MG63 (cell line): ENCODE measurements at places on chromosomes 16 and 17. TPM values are rescaled to one million over a fixed set of nuclear protein-coding genes. Genes with fewer than 3 reads are reported as not detected.

DNA sequence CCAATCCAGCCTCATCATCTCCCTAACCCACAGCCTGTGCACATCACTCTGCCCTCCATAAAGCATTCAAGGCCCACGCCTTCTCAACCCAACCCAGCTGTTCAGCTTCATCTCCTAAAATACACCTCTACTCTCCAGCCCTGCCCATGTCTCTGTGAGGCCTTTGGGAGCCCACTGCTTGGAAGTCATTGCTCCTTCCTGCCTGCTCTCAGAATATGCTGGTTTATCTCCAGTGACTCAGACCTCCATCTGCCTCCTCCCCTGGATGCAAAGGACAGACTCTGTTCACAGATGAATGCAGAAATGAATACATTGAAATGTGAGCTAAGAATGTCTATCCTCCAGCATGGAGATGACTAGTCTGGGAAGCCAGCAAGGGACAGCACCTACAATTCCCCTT, 19.0 kb downstream of the KCNG4 start:
- no peak for DNase-seq

DNA sequence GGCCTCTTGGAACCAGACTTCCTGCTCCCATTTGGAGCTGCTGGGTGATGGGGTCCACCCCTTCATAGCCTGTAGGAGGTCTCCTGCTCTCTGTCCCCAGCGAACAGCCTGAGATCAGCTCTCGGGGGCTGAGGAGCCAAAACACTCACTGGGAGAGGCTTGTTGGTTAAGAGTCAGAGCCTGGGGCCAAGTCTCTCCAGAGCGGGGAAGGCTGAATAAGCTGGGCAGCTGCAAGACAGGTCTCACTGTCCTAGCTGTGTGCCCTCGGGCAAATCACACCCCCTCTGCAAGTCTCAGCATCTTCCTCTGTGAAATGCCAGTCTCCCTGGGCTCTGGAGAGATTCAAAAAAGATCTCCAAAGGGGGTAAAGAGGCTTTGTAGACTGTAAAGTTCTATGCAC, 174.6 kb downstream of the WSCD1 start:
- DNase-seq, result no peak

DNA sequence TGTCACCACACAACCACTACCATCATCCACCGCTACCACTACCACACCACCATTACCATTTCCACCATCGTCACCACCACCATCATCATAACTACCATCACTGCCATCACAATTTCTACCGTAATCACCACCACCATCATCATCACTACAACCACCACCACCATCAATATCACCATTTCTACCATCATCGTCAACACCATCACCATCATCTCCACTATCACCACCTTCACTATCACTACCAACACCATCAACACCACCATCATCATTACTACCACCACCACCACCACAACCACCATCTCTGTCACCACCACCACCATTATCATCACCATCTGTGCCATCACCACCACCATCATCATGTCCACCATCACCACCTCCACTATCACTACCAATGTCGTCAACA, 524.5 kb upstream of the C16orf82 start:
- no peak for DNase-seq

NKD1 gene
- total RNA-seq, result 0.07 and 0.12 TPM in 2 replicates

GRCh38 chr17:16593356-16594102, 24.5 kb upstream of the ZNF287 start:
- no peak for DNase-seq

CCL4 gene
- not detected in 2 replicates for total RNA-seq

DNA sequence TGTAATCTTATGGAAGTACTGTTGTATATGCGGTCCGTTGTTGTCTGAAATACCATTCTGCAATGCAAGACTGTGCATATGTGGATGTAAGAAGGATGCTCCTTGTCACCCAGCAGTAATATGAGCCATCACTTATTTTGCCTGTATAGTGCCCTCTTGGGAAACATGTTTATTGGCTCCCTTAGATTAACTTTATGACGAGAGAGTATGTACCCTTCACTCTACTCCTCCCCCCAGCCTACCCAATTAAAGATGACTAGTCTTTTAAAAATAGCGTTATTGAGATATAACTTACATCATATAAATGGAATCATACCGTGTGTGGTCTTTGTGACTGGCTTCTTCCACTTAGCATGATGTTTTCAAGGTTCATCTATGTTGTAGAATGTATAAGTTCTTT, 33.6 kb downstream of the FTO start:
- no peak for DNase-seq

GOSR2 gene
- 27.1 and 32.2 TPM in 2 replicates for total RNA-seq

GJD3 gene
- not detected in 2 replicates for total RNA-seq

CES1 gene
- total RNA-seq, result 0.56 TPM in 1 of 2 replicates, not detected in the other

DNA sequence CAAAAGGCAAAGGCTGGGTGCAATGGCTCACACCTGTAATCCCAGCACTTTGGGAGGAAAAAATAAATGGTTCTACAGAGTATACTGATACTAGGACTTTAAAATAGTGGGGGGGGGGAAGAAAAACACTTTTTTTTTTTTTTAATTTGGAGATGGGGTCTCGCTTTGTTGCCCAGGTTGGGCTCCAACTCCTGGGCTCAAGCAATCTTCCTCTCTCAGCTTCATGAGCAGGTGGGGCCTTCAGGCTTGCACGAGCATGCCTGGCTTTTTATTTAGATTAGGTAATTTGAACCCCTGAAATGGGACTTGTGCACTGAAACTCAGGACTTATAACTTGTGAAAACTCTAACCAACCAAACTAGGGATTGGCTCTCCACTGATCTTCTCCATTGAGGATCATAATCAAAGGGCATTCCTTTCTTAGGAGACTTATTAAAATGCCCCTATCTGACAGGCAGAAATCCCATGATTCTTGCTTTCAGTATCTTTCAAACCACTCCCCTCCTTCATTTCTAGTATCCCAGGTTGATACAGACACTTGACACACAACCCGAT, 16.9 kb downstream of the GRB2 start:
- DNase-seq, result no peak

SCNN1G gene
- total RNA-seq, result not detected in 2 replicates

SKAP1 gene
- total RNA-seq, result not detected in 2 replicates

- DNase-seq, result no peak
These were observed 12.2 kb downstream of the AANAT start for GRCh38 chr17:76479515-76480060.

CNGB1 gene
- total RNA-seq, result not detected in 2 replicates

GRCh38 chr17:18360518-18360917, 2.8 kb downstream of the SHMT1 start:
- DNase-seq, result no peak

- no peak for DNase-seq
These were observed 10.1 kb upstream of the SLC16A5 start for GRCh38 chr17:75077496-75078283.
